ENCODE measurements at places on chromosomes 2 and 18.

DNA sequence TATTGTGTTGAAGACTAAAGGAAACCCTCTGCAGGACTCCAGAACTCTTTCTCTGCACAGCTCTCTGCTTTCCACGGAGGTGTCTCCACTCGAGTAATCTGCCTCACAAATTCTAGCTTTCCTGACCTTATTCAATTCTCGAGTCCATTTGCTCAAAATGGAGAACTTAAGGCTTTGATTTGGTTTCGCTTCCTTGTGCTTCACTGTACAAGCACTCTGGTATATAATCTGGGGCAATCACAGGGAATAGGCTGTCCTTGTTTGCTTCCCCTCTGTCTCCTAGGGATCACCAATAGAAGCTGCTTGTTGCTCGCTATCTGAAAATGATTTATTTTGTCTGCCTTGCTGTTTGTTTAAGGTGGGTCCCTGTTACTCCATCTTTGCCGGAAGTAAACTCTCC is 129.1 kb upstream of the DOCK10 start:
- DNase-seq, result no peak

DNA sequence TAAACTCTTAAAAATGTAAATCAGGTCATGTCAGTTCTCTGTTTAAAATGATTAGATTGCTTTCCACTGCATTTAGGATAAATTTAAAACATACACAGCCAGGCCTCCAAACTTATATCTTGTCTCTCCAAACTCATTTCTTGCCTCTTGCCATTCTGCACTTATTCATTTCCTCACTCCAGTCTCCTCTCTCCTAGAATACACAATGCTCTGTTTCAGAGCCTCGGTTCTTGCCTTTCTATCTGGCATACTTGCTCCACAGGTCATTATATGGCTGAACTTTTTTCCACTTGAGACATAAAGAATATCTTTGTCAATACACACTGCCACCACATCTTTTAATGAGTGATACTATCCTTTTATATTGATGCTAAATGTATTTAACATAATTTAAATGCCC is 10.5 kb upstream of the UGP2 start:
- DNase-seq, result no peak

GRCh38 chr2:240875228-240876034 is 6.8 kb downstream of the AGXT start:
- DNase-seq, result no peak

DNA sequence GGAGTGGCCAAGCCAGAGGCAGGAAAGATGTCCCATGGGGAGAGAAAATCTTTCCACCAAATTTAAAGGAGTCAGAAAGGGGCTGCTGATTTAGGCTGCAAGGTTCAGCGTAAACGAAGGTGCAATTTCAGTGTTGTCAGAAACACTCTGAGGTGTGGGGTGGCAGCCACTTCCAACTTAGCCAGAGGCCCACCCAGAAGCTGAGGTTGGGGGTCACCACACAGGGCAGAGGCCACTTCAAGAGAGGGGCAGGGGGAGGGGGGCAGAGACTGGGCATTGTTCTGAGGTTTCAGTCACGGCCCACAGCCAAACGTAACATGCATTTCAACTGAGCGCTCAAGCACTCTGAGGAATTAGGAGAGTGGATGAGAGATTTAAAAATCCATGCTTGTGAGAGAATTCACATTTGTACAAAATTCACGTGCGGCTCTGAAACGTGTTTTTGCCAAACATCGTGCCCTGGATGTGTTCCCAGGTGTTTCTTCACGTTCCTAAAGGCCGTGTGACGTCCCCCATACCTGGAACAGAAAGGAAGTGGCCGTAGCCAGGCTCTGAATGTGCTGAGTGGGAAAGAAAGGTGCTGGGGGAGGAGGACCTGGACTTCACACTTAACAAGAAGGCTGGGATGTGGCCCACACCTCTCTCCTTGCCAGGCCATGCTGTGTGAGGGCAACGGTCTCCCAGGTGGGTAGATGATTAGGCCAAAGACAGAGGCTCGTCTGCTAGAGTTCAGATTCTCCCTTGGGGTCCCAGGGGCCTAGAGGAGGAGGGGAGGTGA is 19.5 kb upstream of the BOK start:
- DNase-seq, result no peak

DNA sequence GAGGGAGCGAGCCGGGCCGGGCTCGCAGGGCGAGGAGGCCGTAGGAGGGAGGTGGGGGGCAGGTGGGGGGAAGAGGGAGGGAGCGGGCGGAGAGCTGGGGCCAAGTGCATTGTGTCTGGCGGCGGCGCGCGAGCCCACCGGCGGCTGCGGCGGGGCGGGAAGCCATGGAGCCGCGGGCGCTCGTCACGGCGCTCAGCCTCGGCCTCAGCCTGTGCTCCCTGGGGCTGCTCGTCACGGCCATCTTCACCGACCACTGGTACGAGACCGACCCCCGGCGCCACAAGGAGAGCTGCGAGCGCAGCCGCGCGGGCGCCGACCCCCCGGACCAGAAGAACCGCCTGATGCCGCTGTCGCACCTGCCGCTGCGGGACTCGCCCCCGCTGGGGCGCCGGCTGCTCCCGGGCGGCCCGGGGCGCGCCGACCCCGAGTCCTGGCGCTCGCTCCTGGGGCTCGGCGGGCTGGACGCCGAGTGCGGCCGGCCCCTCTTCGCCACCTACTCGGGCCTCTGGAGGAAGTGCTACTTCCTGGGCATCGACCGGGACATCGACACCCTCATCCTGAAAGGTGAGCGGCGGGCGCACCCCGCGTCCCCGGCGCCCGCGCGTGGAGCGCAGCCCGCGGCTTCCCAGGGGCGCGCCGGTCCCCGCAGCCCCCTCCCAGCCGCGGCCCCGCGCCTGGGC is at the start of gene TMEM178A:
TSS of gene TMEM178A (plus strand) at position 107 of the 680 bp plus-strand sequence. CDS start at position 165, 58 bp downstream.
- DNase-seq, result no peak

- peak; percentile 75 for DNase-seq
Measured at GRCh38 chr2:212940816-212941215, 210.6 kb downstream of the IKZF2 start.

- no peak for DNase-seq
Measured at GRCh38 chr2:230170532-230170931, 49.3 kb downstream of the SP110 start.

DNA sequence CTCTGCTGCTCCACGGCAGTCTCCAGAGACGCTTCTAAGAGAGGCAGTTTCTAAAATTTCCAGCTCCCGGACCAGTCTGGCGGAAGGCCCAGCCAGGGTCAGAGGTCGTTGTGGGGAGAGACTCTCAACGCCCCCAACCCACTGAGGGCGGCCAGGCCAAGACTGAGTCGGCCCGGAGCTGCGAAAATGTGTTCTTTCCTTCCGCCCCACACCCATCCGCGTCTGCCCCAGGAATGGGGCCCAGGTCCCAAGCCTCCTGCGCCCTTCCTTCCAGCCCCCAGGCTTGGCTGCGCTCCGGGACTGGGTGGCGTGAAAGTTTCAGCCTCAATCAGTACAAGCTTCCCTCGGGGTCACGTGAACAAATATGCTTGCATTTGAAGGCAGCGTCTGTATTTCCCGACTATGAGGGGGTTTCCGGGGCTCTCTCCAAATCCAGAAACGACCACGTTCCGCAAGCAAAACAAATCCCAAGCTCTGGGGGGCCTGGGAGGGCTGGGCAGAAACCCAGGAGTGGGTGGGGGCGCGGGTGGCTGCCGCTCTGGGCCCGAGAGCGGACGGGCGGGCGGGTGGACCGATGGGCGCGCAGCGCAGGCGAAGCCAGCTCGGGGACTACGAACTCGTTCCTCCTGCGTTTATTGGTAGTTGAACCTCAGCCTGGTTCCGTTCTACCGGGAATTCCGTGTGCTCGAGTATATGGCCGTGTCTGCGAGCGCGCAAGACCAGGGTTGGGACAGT is 3.3 kb downstream of the HOXD3 start:
- DNase-seq, result no peak

DNA sequence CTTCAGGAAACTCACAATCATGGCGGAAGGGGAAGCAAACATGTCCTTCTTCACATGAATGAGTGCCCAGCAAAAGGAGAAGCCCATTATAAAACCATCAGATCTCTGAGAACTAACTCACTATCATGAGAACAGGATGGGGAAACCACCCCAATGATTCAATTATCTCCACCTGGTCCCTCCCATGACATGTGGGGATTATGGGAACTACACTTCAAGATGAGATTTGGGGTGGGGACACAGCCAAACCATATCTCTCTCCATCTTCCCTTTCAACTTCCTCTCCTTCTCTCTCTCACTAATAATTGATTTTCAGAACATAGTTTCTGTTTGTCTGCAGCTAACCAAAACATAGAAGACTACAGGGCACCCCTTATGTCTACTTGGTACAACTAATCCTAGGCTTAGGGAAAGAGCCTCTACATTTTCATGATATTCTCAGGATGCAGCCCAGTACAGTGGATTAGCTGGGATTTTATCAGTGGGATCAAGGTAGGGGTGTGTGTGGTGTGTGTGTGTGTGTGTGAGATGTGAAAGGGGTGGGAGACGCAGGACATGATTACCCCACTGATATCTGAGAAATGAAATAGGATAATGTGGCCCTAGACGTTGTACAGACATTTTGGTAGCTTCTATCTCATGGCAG is 2.8 kb upstream of the ATF2 start:
- DNase-seq, result no peak

GRCh38 chr2:20617892-20618467 is 32.9 kb downstream of the HS1BP3 start:
- DNase-seq, result no peak

GRCh38 chr2:109102588-109103233 is 26.3 kb upstream of the SH3RF3 start:
- DNase-seq, result peak; percentile 47

DNA sequence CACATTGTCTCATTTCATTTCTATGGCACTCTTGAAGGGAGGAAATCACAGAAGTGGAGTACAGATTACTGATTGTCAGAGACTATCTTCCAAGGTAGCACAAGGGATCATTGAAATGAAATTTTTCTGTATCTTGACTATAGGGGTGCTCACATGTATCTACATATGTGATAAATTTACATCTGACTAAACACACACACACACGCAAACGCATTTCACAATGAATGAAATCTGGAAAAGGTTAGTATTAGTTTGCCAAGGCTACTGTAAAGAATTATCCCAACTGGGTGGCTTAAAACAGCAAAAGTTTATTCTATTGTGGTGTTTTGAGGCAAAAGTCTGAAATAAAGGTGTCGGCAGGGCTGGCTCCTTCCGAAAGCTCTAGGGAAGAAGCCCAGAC is 144.6 kb downstream of the SH3BP4 start:
- DNase-seq, result no peak

DNA sequence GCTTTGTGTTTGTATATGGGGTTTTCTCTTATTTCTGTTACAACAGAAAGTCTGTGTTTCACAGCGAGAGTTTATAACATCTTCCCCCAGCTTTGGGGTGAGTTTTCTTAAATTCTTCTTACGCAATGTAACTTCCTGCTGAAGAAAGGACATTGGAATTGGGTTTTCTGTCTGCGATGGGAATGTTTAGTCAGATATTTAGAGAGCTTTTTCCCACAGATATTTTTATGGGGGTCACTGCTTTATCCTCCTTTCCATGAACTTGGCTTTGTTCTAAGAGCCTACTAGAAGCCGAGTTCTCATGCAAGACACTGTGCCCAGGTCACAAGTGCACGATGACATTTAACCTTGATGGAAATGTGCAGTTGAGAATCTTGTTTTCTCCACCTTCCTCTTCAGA is 22.1 kb downstream of the B3GNT2 start:
- no peak for DNase-seq

GRCh38 chr2:25281522-25281921 is 60.2 kb downstream of the DNMT3A start:
- DNase-seq, result no peak

GRCh38 chr2:47803363-47803762 is 20.4 kb downstream of the MSH6 start:
- no peak for DNase-seq

GRCh38 chr2:69946351-69947324 is 14.8 kb downstream of the ASPRV1 start:
- no peak for DNase-seq

DNA sequence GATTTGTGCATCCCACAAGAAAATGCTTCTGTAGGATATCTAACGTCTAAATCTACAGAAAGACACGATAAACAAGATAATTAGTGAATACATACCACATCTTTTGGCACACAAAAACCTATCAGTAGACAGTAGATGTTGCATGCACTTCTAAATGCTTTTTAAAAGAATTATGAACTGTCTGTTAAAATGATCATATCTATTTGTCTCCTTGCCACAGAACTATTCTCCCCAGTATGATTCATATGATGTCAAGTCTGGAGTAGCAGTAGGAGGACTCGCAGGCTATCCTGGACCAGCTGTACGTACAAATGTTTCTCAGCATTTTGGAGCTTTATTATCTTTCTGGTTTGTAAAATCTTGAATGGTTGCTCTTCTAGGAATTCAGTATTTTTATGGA is 12.7 kb downstream of the COL3A1 start:
- no peak for DNase-seq

DNA sequence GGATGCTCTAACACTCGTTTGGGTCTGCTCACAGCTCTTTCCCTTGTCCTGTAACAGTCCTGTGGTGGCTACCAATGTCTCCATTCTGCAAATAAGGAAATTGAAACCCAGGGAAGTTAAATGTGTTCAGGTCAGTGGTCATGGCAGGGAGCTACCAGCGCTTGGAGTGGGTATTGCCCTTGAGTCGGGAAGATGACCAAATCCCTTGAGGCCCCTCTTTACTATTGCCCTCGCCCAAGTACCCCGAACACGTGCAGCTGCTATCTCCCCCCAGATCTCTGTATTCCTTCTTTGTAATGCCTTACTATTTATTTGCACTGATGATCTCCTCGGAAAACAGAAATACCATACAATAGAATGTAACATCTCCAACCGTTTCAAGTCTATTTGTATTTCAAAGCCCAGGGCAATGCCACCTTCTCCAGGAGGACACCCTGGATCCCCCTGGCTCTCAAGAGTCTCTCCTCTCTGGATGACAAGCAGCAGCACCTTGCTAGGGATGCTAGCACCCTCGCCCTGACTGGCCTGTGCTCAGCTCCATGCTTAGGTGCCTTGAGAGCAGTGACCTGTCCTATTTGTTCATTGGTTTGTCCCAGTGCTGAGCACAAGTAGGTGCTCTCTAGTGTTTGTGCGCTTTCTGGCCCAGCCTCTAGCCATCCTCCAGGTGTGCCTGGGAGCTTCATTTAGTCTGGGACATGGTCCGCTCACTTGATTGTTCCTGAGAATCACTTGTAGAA is 15.1 kb downstream of the DYSF start:
- no peak for DNase-seq

DNA sequence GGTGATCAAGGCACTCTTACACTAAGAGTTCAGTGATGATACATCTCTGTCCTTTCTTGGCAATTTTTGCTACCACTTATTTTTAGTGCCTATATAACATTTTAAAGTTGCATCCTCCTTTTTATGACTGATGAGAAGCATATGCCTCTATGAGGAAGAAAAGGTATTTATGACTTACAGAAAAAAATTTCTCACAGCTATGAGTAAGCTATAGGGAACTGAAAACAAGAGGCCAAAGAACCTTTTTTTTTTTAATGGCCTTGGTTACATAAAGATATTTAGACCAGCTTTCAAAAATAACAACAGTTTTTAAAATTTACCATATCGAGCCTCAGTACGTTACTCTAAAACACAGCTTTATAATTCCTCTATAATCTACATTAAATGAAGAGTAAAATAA is 21.3 kb downstream of the MBD5 start:
- DNase-seq, result no peak
